ENCODE measurements at places on chromosomes 12 and 14.
A peak's percentile ranks its signal among the peaks of the same experiment; 100 is the strongest.

DNA sequence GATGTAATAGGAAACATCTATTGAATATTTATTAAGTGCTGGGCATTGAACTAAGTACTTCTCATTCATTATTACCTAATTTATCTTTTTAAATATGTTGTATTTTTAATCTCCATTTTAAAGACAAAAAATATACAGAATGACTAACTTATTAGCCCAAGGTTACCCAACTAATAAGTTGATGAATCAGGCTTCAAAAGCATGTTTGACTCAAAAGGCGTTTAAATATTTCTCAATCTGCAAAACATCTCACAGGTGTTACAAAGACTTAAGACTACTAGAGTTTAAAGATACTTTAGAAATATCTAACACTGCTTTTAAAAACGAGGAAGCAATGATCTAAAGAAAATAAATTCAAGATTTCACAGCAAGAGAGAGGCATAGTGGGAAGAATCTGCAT, 457.4 kb upstream of the DCN start:
- DNase-seq = no peak

GRCh38 chr14:35366056-35366451, 38.5 kb downstream of the NFKBIA start:
- no peak for DNase-seq

DNA sequence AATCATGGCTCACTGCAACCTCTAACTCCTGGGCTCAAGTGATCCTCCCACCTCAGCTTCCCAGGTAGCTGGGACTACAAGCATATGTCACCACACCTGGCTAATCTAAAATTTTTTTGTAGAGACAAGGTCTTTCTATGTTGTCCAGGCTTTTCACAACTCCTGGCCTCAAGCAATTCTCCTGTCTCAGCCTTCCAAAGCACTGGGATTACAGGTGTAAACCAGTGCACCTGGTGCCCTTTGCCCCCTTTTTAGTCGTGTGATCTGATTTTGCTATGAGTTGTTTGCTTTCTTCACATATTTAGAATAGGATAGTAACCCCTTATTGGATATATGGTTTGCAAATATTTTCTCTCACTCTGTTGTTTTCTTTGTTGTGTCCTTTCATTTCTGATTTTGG, 1.7 kb upstream of the RAD52 start:
- no peak for DNase-seq

DNA sequence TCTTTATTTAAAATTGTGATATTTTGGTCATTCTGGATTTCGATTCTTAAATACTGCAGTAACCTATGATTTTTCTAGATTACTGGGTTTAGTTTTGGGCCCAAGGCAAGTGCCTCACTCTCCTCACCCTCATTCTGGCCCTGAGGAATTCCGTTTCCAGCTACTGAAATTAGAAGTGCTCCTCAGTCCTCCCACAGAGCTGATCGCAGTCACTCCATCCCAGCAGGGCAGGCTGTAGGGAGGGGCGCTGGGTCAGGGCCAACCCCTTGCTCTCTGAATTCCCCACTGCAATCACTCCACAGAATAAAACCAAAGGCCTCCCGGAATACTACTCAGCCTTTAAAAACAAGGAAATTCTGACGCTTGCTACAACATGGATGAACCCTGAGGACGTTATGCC, 66.5 kb upstream of the DIO3 start:
- DNase-seq = no peak

- no peak for DNase-seq
These were observed 16.3 kb downstream of the CAPZA3 start for GRCh38 chr12:18754124-18754707.

DNA sequence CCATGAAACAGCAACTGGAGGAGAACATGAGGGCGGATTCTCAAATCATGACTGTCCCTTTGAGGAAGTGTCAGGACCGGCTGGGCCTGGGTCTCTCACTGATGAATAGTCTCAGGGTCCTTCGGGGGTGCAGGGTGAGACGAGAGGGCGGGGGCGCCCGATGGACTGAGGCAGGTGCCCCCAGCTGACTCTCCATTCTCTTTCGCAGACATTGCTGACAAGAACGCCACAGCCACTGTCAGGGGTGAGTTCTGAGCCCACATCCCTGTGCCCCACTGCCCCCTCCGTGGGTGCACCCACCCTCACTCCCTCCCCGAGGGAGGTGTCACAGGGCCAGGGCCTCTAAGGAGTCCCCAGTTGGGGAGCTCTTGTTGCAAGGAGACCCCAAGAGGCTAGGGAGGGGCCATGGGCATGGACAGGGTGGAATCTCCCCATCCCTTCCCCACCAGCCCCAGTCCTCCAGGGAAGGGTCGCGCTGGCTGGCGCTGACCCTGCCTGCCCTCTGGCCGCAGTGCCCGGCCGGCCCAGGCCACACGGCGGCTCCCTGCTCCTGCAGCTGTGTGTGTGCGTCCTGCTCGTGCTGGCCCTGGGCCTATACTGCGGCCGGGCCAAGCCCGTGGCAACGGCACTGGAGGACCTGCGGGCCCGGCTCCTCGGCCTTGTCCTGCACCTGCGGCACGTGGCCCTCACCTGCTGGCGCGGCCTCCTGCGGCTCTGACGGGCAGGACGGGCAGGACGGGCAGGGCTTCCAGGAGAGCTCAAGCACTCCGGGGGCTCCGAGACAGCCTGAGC, 8.7 kb downstream of the C14orf180 start:
- no peak for DNase-seq

DNA sequence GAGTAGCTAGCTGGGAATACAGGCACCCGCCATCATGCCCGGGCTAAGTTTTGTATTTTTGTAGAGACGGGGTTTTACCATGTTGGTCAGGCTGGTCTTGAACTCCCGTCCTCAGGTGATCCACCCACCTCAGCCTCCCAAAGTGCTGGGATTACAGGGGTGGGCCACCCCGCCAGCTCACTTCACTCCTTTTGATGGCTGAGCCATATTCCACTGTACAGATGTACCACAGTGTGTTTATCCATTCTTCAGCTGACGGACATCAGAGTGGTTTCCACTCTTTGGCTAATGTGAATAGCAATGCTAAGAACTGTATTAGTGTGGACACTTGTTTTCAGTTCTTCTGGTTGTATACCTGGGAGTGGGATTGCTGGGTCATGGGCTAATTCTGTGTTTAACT, 29.5 kb downstream of the SNRNP35 start:
- no peak for DNase-seq

- DNase-seq = no peak
These were observed 238.5 kb upstream of the LHX5 start for GRCh38 chr12:113710216-113710615.

DNA sequence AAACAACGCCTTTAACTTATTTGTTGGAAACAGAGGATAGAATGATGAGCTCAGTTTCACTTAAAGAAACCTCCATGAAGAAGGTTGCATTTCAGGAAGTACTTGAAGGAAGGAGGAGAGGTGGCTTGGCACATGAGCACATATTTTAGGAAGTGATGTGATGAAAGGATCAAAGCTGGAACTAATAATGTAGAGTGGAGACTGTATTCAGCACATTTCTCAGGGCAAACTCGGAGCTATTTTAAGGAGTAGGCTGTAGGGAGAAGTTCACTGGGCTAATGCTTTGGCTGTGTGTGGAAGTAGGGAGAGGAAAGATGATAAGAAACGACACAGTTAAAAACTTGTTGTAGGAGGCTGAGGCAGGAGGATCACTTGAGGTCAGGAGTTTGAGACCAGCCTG, 272.8 kb downstream of the AKAP6 start:
- DNase-seq = no peak

DNA sequence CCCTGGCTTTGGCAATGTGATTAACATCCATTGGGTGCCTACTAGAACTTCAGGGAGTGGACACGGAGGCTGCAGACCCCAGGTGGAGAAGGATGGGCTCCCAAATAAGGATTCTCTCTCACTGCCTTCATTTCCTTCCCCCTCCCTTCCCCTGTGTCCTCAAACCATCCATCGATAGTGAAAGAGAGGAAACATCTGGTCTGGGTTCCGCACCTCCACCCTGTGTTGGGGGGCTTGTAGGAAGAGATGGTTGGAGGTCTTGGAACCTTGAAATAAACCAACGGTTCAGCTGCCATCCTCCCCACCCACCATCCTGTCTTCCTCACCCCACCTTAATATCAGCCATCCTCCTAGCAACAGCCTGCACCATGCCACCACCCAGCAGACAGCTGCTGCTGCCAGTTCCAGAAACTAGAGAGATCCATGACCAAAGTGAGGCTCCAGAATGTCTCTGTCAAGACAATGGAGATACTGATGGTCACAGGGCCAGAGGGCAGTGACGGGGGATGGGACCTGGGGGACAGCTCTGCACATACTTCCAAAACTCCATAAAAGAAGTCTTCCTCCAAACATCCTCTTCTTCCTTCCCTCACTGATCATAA, 153.1 kb upstream of the CCND2 start:
- no peak for DNase-seq

DNA sequence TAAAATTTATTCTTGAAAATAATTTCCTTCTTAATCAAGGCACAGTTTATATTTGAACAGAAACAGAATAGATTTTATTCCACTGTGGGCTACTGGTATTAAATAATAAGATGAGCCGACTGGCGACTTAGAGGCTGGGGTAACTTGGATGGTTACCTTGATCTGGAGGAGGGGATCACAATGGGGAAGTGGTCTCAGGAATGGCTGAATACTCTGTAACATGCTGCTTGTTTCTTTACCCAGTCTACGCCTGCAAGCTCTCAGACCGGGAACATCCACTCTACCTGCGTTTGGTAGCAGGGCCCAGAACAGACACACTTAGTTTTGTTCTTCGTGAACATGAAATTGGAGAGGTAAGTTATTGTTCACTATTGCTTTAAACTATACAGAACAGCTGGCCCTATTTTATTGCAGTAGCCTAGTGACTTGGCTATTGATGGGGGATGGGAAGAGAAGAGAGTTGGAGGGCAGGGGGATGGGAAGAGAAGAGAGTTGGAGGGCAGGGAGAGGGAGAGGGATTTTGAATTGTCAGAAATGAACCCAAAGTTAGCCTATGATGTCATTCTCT, 67.9 kb downstream of the GNS start:
- DNase-seq = no peak

- DNase-seq = peak; percentile 68
These were observed 25.2 kb upstream of the RND1 start for GRCh38 chr12:48890657-48891418.

- no peak for DNase-seq
These were observed 145.2 kb upstream of the TMCC3 start for GRCh38 chr12:94795520-94795919.

Data from MM.1S (cell line).